SHP77 treated with DMSO at 0.1 percent for 48 hours (cell line): ENCODE measurements at places on chromosomes 1 and 21.

DNA sequence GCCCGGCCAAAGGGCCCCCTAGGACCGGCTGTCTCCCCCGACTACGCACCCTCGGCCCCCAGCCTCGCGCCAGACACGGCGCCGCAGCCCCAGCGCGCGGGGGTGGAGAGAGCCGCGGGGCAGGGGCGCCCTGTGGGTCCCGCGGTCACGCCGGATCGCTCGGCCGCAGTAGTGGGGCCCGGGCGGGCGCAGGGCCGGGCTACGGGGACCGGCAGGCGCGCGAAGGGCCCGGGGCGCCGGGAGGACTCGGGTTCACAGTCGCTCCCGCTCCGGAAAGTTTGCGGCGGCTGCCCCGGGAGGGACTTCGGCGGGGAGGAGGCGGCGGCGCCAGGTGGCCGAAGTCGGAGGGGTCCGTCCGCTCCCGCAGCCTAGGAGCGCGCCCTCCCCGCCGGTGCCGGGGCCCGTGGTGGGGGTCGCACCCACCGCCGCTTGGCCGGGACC lies 7.1 kb upstream of the ZNF669 start:
- no peak for DNase-seq

DNA sequence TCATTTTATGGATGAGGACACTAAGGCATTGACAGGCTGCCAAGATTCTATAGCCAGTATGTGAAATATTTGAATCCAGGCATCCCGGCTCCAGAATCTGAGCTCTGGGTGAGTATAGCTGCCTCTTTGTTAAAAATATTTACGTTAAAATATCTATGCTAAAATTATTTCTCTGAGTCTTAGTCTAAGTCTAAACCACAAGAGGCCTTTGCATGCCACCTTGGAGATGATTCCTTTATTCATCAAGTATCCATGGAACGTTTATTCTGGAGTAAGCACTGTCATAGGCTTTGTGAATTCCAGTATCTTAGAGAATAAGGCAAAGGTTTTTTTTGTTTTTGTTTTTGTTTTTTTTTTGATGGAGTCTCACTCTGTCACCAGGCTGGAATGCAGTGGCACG lies 116.4 kb downstream of the GREM2 start:
- DNase-seq: no peak

DNA sequence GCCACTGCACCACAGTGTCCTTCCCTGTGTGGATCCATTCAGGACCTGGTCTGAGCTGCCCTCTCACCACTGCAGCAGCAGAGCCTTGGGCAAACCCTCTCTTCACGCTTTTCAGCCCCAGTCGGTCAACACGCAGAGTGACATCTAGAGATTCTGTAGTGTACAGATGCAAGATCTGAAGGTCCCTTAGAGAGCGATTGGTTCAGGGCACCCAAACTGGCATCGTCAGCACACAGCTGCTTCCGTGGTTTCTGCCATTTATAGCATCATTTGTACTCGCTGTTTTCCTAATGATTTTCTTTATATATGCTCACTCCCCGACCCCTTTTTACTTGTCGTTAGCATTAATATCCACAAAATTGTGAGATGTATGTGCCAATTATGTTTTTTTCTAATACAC lies 1.5 kb upstream of the ASCL5 start:
- no peak for DNase-seq

- no peak for DNase-seq
These were observed at the start of gene LY9 for GRCh38 chr1:160795951-160796383. TSS of gene LY9 (plus strand) at chr1:160796174. CDS start at chr1:160796188, 14 bp downstream.

DNA sequence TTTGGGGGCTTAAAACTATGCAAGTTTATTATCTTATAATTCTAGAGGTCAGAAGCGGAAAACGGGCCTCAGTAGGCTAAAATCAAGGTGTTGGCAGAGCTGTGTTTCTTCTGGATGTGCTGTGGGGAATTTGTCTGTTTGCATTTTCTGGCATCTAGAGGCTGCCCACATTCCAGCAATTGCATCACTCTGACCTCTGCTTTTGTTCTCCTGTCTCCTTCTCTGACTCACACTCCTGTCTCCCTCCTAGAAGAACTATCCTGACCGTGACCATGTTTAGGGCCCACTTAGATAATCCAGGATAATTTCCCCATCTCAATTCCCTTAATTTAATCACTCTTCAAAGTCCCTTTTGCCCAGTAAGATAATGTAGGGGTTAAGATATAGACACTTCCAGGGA lies 127.4 kb upstream of the DEPDC1 start:
- no peak for DNase-seq

GRCh38 chr1:201309416-201309815 lies 26.1 kb downstream of the PKP1 start:
- DNase-seq: peak; percentile 76

GRCh38 chr1:204782118-204782700 lies 88.5 kb upstream of the NFASC start:
- no peak for DNase-seq
